NCI-H1930 (cell line): ENCODE measurements at places on chromosomes 2 and 18.

- no peak for DNase-seq
Observed at GRCh38 chr2:20110383-20110782, 59.0 kb upstream of the LAPTM4A start.

- no peak for DNase-seq
Observed at GRCh38 chr18:12359515-12359927, 17.5 kb downstream of the AFG3L2 start.

- no peak for DNase-seq
Observed at GRCh38 chr18:950882-951495, 46.3 kb downstream of the ADCYAP1 start.

GRCh38 chr2:225841314-225841713, 441.8 kb downstream of the NYAP2 start:
- DNase-seq, result no peak

DNA sequence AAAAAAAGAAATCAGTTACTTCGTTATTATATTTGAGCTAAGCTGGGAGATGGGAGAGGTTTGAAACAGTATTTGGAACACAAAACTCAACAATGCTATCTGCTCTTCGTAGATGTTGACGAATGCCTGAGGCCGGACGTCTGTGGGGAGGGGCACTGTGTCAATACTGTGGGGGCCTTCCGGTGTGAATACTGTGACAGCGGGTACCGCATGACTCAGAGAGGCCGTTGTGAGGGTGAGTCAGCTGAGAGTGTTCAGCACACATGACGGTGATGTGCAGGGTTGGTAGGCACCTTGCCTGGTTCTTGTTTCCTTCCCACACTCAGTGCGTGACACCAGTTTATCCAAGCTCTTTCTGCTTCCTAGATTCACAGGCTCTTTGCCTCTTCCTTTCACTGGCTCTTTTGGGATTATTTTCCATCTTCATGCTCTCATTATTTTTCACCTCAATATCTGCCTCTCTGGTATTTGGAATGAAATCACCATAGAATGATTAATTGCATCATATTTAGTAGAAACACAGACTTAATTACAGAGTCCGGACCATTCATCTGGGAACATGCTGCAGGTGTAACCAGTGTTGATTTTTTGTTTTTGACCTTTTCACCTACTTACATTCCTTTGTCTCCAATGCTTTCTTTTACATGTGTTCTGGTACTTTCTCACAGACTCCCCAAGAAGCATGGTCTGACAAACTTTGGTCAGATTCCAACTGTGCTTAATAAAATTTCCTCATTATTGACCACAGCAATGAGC, 200.6 kb upstream of the RASGRP3 start:
- no peak for DNase-seq

DNA sequence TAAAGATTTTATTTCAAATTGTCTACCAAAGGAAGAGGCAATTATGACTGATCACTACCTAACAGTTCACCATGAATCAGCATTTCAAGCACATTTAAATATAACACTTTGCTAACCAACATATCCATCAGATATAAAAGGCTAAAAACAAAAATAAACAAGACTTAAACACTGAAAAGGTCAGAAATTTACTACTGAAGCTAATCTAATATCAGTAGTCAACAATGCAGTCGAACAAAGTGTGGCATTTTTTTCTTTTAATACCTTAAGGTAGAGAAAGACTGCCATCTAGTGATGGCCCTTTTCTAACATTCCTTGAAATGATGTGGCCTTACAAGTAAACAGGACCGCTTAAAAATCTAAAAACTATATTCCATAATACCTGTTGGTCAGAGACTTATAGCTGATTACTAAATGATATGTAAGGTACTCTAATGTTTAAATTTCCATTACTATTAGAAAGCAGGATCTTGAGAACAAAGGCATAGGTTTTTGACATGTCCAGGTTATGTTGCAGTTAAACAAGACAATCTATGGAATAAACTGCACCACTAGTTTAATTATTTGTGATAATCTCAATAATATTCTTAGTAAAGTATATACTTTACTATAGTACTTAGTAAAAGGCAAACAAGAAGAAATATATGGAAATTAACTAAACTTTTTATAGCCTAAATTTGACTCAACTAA, 80.0 kb downstream of the EXOC6B start:
- peak; percentile 52 for DNase-seq

DNA sequence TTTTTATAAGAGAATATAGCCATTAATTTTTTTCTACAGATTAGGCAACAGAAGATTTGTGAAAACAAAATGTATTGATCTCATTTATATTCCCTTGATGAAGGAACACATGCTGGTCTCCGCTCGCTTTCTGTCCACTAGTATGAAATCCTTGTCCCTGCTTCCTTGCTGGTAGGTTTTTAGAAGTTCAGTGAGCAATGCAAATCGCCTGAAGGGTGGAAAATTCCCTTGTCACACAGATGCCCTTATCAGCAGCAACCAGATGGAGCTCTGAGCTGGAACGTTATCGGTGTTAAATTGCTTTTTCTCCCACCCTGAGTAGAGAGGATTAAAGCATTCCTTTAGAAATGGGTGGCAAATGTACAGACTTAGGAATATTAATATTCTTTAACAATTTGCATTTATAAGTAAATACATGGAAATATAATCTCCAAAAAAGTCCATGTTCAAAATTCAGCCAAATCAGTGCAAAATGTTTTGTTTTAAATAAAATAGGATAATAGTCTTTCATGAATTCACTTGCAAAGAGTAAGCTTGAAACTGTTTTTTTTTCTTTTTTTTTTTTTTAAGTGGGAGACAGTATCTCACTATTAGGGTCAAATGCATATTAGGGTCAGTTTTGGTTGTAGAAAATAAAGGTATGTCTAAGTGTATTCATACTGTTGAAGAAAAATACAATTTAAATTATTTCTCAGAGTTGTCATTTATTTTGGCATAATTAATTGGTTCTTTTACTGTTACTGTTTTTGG, 164.0 kb upstream of the MYO3B start:
- DNase-seq, result no peak

DNA sequence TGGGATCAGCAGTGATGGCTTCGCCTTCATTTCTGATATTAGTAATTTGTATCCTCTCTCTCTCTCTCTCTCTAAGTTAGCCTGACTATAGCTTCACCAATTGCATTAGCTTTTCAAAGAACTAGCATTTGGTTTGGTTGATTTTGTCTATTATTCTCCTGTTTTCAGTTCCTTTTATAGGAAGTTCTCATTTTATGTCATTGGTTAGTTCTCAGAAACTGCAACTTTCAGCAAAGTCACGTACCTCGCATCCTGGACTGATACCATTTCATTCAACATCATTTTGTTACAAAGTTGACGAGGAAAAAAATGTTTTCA, 450.8 kb downstream of the EIPR1 start:
- no peak for DNase-seq

DNA sequence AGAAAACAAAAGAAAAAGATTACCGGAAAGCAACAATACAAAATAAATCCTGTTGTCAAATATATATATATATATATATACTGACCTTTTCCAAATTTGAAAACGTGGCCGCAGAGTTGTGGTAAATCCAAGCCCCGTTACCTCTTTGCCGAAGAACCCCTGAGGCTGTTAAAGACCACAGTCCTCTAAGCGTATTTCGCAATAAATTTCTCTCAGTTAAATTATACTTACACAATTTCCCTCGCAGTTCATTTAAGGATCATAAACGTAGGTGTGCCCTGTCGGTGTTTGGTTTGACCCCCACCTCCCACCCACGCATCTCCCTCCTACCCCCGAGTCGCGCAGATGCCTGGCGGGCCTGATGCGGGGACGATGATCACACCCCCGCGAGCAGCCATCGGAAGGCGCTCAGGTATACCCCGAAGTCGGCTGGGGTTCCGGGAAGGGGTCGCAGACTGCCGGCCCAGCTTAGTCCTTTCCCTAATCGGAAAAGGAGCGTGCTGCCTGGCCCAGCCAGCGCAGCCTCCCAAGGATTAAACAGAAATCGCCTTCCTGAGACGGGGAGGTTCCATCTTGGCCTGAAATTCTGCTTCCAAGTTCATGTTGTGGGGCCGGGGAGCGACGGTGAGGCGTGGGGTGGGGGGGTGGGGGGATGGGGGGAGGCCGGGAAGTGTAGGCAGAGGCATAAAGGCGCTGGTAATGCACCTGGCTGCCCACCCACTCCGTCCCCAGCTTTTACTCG, 2.9 kb upstream of the MEIS1 start:
- no peak for DNase-seq

GRCh38 chr2:220001751-220002150, 374.3 kb downstream of the SLC4A3 start:
- DNase-seq, result no peak

GRCh38 chr2:1079873-1080799, 129.5 kb downstream of the SNTG2 start:
- no peak for DNase-seq

DNA sequence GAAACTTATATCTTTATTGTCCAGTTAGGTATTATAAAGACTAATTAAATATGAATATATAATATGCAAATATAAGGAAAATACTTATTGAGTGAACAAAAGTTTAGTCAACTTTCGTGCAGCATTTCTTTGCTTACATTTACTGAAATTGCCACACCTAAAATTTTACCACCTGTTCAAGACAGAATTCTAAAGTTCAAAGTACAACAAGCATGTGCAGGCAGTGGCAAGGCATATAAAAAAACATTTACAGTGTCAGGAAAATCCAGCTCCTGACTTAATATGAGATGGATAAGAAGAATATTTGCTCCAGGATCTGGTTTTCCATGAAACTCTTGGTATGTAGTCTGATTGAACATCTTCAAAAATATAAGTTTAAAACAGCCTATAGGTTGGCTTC, 4.8 kb downstream of the ITPRID2 start:
- no peak for DNase-seq

DNA sequence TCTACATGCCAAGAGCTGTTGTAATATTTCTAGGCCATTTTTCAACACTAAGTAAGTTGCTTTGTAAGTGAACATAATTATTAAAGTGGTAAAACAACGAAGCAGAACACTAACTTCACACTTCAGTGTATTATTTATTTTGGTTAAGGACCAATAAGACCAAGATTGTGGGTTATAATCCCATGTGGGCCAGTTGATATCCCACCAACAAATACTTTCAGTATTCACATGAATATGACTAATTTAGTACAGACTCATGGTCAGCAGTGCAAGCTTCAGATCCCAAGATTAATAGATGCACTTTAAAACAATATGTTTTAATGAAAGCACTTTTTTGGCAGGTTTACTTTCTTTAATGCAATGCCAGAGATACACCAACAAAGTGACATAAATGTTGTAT, 154.3 kb downstream of the LCLAT1 start:
- no peak for DNase-seq

DNA sequence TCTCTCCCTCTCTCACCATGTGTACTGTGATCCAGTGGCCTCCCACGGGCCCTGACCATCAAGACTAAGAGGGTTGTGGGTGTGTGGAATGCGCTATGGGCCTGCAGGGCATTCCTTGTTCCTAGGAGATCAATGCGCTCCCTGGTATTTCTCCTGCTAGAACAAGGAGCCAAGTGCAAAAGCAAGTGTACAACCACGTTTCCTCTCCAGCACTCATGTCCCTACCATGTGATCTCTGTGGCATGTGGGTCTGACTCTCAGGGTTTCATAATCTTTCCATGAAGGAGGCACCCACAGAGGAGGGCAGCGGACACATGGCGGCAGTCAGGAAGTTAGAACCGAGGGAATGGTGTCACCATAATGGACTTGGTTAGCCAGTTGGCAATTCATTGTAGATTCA, 91.4 kb downstream of the MAPK4 start:
- no peak for DNase-seq
